Stimulated activated CD4-positive, alpha-beta T cell treated with anti-CD3 and anti-CD28 coated beads, Interleukin-2, amount 100 ng/mL, for 48 hours (primary cell): ENCODE measurements at places on chromosomes 4 and X.

- no peak for DNase-seq
These were observed 376.9 kb downstream of the CXXC4 start for GRCh38 chr4:104117776-104118175.

- no peak for DNase-seq
These were observed 13.8 kb downstream of the CXCL13 start for GRCh38 chr4:77619408-77619807.

- no peak for DNase-seq
These were observed 124.2 kb downstream of the C4orf51 start for GRCh38 chr4:145804116-145804515.

- no peak for DNase-seq
These were observed 25.7 kb downstream of the ADGRG2 start for GRCh38 chrX:19096586-19096985.
